ENCODE measurements at places on chromosomes 4 and X. TPM values are rescaled to one million over a fixed set of nuclear protein-coding genes. Genes with fewer than 3 reads are reported as not detected.

DNA sequence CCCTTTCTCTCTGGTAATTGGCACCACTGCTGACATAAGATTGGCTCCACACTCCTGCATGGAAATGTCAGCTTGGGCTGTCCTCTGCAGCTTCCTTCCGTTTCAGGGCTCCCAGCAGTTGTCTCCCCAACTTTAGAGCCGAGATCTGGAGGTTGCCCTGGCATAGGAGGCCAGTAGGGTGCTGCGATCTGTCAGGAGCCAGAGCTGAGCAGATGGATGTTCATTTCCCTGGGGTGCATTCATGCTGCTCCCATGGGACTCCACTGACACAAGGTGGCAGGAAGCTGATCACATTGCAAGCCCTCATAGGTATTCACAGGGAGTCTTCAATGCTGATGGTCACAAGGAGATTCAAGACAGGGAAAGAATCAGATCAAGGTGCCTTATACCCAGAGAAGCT lies 116.6 kb upstream of the RAI2 start:
- H3K36me3 ChIP-seq, result 0 out of 2 replicates have a peak, but pooled peaks cover 2% of the 10 kb centered on the region
- no peaks in the 10 kb centered on the region for H3K27me3 ChIP-seq
- no peak overlapping the region for H3K4me3 ChIP-seq
- no peaks in the 10 kb centered on the region for H3K4me1 ChIP-seq
- no peak for DNase-seq

DNA sequence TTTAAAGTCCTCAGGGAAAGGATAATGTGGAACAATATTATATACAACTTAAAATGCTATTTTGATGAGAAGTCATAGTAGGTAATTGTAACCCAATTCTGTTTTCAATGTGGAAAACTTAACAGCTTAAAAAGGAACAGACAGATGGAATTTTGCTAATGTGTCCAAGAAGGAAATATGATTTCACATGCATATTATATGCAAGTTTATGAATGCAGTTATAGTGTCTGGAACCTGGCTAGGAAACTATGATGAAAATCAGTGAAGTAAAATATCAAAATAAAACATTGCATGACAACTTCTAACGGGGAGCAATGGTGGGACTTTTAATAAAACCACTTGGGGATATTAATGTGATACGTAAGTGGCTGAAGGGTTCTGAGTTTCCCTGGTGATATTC lies 152.6 kb upstream of the HAND2 start:
- H3K4me3 ChIP-seq, result no peak overlapping the region
- H3K27ac ChIP-seq, result no peak overlapping the region
- no peak for DNase-seq
- H3K4me1 ChIP-seq, result no peaks in the 10 kb centered on the region

GRCh38 chrX:1453395-1453783 lies 680 bp upstream of the ASMTL start:
- H3K4me3 ChIP-seq, result peak overlapping the region; percentile 75
- no peak overlapping the region for H3K27ac ChIP-seq
- DNase-seq, result no peak
- H3K36me3 ChIP-seq, result peaks cover 19% of the 10 kb centered on the region
- no peaks in the 10 kb centered on the region for H3K27me3 ChIP-seq
- no peaks in the 10 kb centered on the region for H3K4me1 ChIP-seq

DNA sequence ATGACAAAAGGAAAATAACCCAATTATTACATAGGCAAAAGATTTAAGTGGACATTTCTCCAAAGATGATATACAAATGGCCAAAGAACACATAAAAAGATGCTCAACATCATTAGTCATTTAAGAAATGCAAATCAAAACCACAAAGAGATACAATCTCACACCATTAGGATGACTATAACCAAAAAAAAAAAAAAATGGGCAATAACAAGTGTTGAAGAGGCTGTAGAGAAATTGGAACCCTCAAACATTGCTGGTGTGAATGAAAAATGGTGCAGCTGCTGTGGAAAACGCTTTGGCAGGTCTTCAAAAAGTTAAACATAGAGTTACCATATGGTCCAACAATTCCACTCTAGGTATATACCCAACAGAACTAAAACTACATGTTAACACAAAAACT lies 5.6 kb upstream of the PRDX4 start:
- no peak overlapping the region for H3K4me3 ChIP-seq
- H3K36me3 ChIP-seq, result peaks cover 12% of the 10 kb centered on the region
- H3K27ac ChIP-seq, result no peak overlapping the region
- H3K27me3 ChIP-seq, result no peaks in the 10 kb centered on the region
- DNase-seq, result no peak

DNA sequence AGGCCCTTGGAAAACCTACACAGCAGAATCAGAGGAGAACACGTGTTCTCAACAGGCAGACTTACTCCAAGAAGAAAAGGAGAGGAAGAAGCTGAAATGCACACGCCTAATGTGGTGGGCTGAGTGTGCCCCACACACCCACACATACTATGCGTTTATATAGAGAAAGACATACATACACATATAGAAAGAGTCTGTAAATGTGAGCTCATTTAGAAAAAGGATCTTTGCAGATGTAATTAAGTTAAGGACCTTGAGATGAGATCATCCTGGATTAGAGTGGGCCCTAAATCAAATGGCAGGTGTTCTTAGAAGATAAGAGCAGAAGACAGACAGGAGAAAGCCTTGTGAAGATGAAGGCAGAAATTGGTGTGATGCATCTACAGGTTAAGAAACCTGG lies 87.2 kb upstream of the KLF3 start:
- DNase-seq, result no peak
- H3K27me3 ChIP-seq, result no peaks in the 10 kb centered on the region
- no peaks in the 10 kb centered on the region for H3K4me1 ChIP-seq

GRCh38 chrX:27336466-27337091 lies 126.6 kb downstream of the PPP4R3C start:
- H3K27ac ChIP-seq, result no peak overlapping the region
- H3K36me3 ChIP-seq, result no peaks in the 10 kb centered on the region
- peak; percentile 48 for DNase-seq
- no peaks in the 10 kb centered on the region for H3K27me3 ChIP-seq

- no peak overlapping the region for H3K4me3 ChIP-seq
- no peaks in the 10 kb centered on the region for H3K27me3 ChIP-seq
- DNase-seq, result no peak
- no peak overlapping the region for H3K27ac ChIP-seq
- no peaks in the 10 kb centered on the region for H3K36me3 ChIP-seq
These were observed 199.8 kb downstream of the TRAM1L1 start for GRCh38 chr4:116885579-116885978.

GRCh38 chr4:152941411-152941810 lies 5.3 kb downstream of the FHDC1 start:
- no peak overlapping the region for H3K4me3 ChIP-seq
- DNase-seq, result no peak
- no peak overlapping the region for H3K27ac ChIP-seq
- peaks cover 39% of the 10 kb centered on the region for H3K36me3 ChIP-seq
- peaks cover 6% of the 10 kb centered on the region for H3K4me1 ChIP-seq

DNA sequence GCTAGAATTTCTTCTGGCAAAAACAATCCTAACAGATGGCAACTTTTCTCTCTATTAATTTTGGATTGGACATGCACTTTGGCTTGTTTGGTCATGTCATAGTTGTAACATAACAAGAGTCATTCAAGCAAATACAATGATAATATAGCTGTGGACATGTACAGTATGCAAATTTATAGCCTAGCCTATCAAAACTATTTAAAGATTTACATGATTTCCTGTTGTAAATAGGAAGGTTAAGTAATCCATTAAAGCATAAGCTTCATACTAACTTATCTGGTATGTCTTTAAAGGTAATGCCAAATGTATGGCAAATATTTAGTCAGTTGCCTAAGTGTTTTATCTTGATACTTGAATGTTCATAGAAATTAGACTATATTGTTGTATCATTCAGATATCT lies 45.3 kb downstream of the RPA4 start:
- no peaks in the 10 kb centered on the region for H3K27me3 ChIP-seq
- no peak for DNase-seq

DNA sequence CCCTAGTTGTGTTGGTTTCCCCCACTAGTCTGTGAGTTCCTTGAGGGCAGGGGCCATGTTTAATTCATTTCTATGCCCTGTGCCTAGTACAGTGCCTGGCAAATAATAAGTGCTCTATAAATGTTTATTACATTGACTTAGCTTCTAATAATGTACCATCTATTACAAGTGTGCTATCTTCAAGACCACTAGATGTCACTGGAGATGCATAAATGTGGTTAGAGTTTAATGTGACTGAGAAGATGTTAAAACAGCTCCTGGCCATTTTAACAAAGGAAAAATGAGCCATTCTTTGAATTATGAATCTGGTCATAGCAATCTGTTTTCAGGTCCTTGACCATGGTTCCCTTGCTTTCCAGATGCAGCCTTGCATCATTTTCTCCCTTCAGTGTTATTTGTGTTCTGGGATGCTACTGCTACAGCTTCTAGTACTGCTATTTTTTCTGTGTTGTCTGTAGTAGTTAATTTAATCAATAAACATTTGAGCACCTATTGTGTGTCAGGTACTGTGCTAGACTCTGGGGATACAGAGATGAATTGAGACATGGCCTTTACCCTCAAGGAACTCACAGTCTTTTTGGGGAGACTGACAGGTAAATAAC lies 43.2 kb downstream of the SLC9A6 start:
- no peaks in the 10 kb centered on the region for H3K27me3 ChIP-seq
- no peaks in the 10 kb centered on the region for H3K4me1 ChIP-seq
- H3K27ac ChIP-seq, result no peak overlapping the region
- H3K36me3 ChIP-seq, result peaks cover 13% of the 10 kb centered on the region

GRCh38 chrX:150086371-150086770 lies 148.1 kb upstream of the EOLA2 start:
- peaks cover 1% of the 10 kb centered on the region for H3K36me3 ChIP-seq
- DNase-seq, result no peak
- no peak overlapping the region for H3K4me3 ChIP-seq
- H3K27me3 ChIP-seq, result no peaks in the 10 kb centered on the region
- H3K27ac ChIP-seq, result no peak overlapping the region

- no peak for DNase-seq
- H3K4me1 ChIP-seq, result peaks cover 11% of the 10 kb centered on the region
- H3K4me3 ChIP-seq, result no peak overlapping the region
- peak overlapping the region; percentile 89 for H3K27ac ChIP-seq
These were observed 160.1 kb upstream of the VCX3A start for GRCh38 chrX:6694977-6695376.

GRCh38 chrX:30613721-30614120 lies 36.2 kb upstream of the TASL start:
- no peak overlapping the region for H3K27ac ChIP-seq
- no peak for DNase-seq
- H3K4me1 ChIP-seq, result no peaks in the 10 kb centered on the region
- no peak overlapping the region for H3K4me3 ChIP-seq
- H3K36me3 ChIP-seq, result no peaks in the 10 kb centered on the region

DNA sequence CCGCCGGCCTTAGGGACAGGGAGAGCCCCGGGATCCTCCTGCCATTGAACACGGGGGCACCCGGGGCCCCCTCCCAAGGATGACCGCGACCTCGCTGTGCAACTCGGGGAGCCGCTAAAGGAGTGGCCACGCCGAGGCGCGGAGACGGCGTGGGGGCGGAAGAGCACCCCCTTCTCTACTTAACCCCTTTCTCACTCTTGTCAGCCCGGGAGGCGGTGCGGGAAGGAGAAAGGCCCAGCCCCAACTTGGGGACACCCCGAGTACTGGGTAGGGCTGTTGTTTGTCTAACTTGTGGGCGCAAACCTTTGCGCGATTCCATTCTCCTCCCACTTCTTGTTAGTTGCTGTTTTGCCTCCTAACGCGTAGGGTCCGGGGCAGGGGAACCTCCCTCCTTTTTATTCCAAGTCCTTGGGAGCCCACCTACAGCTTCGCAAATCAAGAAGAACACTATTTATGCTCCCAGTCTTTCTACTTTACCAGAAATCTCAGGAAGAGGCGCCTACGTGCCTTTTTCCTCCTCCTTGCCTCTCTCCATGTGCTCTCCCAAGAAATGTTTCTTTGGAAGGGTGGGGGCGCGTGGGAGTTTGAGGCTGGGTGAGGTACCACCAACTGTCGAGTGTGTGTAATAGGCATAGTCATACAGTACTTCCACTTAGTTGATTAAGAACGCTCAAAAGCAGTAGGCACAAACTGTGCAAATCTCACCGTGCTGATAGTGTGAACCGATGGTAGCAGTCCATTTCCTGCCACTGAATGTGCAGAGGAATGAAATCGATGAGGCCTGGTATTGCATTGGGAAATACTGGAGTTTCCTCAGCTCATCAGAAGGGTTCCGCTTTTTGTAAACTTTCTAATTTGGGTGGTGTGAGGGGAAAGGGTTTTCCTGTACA lies 813 bp downstream of the DIAPH2 start:
- H3K4me1 ChIP-seq, result peaks cover 4% of the 10 kb centered on the region
- peak; percentile 33 for DNase-seq
- no peaks in the 10 kb centered on the region for H3K36me3 ChIP-seq

GRCh38 chr4:124710015-124710741 lies 2.4 kb downstream of the ANKRD50 start:
- H3K4me1 ChIP-seq, result peaks cover 2% of the 10 kb centered on the region
- DNase-seq, result no peak
- no peak overlapping the region for H3K4me3 ChIP-seq
- H3K27ac ChIP-seq, result no peak overlapping the region
- no peaks in the 10 kb centered on the region for H3K27me3 ChIP-seq

- H3K4me1 ChIP-seq, result no peaks in the 10 kb centered on the region
- no peaks in the 10 kb centered on the region for H3K27me3 ChIP-seq
- DNase-seq, result no peak
- H3K4me3 ChIP-seq, result no peak overlapping the region
- no peaks in the 10 kb centered on the region for H3K36me3 ChIP-seq
These were observed 42.0 kb upstream of the MAPK10 start for GRCh38 chr4:86401826-86402225.

DNA sequence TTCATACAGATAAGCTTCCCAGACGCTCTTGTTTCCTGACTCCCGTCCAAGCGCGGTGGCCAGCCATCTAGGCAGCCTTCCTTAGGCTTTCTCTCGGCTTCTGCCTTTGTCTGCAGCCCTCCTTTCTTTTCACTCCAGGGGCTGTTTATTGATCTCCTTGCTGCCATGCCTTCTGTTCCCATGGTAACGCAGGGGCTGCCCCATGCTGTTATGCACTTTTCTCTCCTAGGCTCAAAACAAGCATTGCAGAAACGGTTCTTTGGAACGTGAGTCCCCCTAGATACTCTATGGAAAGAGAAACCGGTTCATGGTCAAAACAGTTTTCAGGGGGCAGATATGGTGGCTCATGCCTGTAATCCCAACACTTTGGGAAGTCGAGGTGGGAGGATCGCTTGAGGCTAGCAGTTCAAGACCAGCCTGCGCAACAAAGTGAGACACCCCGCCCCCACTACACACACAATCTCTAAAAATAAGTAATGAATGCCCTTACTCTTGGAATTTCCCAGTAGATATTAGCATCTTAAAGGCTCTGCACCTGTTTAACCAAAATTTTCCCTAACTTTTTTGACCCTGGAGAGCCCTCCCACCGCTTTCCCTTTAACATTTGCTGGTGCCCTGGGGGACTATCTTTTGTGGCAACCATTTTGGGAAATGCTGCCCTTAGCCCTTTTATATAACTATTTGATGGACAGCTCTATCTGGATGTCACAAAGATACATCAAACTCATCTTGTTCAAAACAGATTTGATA lies 53.9 kb upstream of the ZNF157 start:
- H3K27me3 ChIP-seq, result no peaks in the 10 kb centered on the region
- DNase-seq, result peak; percentile 85
- H3K4me1 ChIP-seq, result peaks cover 2% of the 10 kb centered on the region
- peak overlapping the region; percentile 99 for H3K27ac ChIP-seq
- H3K36me3 ChIP-seq, result peaks cover 5% of the 10 kb centered on the region

The GPAT3 gene
- total RNA-seq, result 1.8 TPM

The FDCSP gene
- not detected for total RNA-seq

The ASMTL gene
- total RNA-seq, result 64.2 TPM

The DMRTC1B gene
- total RNA-seq, result not detected

The GYG2 gene
- 95.9 TPM for total RNA-seq

The DACH2 gene
- 1.0 TPM for total RNA-seq

The VEGFC gene
- 0.46 TPM for total RNA-seq

The NAAA gene
- 2.7 TPM for total RNA-seq

The SERPINA7 gene
- total RNA-seq, result not detected

The MAGEA4 gene
- 0.68 TPM for total RNA-seq

The FAAH2 gene
- 6.9 TPM for total RNA-seq

The KLF8 gene
- 7.7 TPM for total RNA-seq

The TAF7L gene
- not detected for total RNA-seq

The STATH gene
- not detected for total RNA-seq

The SPON2 gene
- 1.7 TPM for total RNA-seq

Data from H9 (cell line).